ENCODE measurements at places on chromosomes 4 and X.

- no peak for DNase-seq
These were observed 72.6 kb upstream of the NKX1-1 start for GRCh38 chr4:1478766-1479355.

- no peak for DNase-seq
These were observed 7.8 kb upstream of the TMEM144 start for GRCh38 chr4:158202481-158202880.

- no peak for DNase-seq
These were observed 29.6 kb upstream of the PPA2 start for GRCh38 chr4:105503484-105503883.

GRCh38 chr4:103721251-103721650 lies 1.5 kb upstream of the TACR3 start:
- no peak for DNase-seq

GRCh38 chrX:107739541-107739940 lies 36.0 kb downstream of the TSC22D3 start:
- DNase-seq: no peak

- DNase-seq: no peak
These were observed 1.3 kb downstream of the PKD2 start for GRCh38 chr4:88008743-88009171.

DNA sequence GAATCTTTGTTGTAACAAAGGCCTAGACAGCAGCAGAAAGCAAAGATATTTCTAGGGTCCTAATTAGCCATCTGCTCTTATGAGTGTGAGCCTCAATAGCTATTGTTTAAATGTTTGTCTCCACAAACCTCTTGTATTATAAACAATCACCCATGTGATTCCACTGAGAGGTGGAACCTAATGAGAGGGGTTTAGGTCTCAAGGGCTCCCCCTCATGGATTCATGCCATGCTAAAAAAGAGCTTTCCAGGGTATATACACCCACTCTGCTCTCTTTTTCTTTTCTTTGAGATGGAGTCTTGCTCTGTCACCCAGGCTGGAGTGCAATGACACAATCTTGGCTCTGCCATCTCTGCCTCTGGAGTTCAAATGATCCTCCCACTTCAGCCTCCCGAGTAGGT lies 42.1 kb downstream of the TRIM61 start:
- DNase-seq: no peak

GRCh38 chr4:6009452-6009851 lies 8.8 kb downstream of the C4orf50 start:
- DNase-seq: no peak

DNA sequence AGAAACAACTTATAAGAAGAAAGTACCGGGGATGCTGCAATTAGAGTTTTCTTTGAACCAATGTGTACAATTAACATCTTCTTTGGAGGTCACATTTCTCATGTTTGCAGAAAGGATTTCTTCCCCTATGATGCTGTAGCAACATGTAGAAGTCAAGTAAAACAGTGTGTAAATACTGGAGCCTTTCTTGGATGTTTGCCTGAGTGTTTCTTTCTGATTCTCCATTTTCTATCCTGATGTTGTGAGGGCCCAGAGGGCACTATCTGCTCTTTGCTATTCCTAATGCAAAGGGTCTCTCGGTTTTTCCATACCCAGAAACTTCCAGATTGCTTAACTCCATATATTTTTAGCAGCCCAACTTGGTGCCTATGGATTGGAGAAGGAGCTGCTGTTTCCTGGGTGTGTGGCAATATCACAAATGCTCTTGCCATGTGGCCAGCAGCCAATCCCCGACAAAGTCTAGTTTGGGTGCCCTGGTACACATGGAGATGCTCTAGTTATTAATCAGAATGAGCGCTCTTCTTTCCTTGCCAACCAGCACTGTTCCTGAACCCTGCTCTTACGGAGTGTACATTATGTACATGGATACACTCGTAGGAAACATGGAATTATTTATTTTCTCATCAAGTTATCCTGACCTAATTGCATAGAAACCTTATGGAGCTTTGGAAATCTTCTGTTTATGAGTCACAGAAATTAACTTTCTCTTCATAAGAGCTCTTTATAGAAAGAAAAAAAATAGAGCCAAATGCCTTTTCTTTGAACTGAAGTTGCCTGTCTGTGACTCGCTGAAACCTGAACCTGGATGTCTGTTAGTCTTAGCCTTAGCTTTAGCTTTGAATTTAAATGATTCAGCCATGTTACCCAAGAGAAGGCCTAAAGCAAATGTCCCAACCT lies 67.0 kb upstream of the GPC4 start:
- DNase-seq: no peak

GRCh38 chrX:115311139-115311538 lies 21.6 kb downstream of the LUZP4 start:
- no peak for DNase-seq

DNA sequence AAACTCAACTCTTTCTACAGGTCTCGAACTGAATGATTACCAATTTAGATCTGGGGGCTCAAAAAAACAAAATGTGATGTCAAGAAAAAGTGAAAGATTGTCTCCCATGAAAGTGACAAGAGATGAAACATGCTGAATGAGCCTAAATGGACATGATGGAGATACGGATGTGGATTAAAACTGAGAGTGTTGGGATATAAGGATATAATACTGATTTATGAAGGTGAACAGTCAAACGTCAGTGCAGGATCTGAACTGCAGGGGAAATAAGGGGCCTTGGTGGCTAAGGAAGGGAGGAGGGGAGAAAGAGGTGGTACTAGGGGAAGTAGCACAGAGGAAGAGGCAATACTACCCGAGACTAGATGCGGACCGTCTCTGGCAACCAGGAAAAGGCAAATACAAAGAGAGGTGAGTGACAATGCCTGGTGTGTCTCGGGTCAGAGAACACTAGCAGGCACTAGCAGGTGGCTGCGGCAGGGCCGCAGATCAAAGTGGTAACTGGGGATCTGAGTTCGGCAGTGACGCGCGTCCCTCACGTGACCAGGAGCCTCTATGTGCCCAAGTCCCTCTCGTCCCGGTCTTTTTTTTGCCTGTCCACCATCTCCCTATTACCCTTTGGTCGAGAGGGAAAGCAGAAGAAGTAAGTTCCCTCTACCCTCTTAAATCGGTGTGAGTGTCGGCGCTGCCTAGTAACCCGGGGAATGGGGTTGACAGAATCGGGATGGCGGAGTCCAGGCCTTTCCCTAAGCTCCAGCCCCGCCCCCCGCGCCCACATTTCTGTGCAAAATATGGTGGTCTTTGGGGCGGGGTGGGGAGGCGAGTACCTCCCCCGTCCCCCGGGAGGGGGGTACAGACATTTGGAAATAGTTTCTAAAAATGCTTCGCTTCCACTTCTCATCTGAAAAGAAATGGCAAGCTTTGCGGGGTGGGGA lies at the start of gene TCEAL1:
Gene TCEAL1 (plus strand): TSS at position 590 of the 932 bp plus-strand sequence. CDS start 942 bp downstream, outside the sequence.
- DNase-seq: peak; percentile 40

DNA sequence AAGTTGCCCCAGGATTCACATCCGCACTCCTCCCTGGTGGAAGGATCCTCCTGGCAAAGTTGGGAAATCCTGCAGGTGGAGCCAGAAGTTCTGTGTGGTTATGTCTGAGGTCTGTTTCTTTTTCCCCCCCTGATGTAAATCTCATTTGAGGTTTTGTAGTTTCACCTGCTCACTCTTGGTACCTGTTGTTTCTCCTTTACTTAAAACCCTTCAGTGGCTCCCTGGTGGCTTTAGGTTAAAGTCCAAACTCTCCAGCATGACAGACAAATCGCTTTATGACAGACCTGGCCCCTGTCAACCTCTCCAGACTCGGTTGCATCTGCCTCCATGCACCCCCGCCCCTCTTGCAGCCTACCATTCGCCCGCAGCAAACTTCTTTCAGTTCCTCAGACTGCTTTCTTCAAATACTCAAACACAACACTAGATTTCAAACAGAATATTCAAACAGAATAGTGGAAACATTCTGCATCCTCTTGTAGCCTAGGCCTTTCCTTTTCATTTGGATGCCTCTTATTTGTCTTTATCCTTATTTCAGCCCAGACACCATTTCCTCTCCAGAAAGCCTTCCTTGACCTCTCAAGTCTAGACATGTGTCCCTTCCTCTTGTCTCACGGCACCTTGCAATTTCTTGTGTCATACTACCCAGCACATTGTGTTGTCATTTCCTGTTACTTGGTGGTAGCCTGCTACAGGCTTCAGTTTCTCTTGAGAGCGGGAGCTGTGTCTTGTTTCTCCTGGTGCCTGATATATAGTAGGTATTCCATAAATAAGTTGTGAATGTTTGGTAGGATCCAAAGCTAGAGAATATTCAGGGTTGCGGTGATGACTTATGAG lies 24.8 kb downstream of the IL13RA1 start:
- DNase-seq: peak; percentile 16

DNA sequence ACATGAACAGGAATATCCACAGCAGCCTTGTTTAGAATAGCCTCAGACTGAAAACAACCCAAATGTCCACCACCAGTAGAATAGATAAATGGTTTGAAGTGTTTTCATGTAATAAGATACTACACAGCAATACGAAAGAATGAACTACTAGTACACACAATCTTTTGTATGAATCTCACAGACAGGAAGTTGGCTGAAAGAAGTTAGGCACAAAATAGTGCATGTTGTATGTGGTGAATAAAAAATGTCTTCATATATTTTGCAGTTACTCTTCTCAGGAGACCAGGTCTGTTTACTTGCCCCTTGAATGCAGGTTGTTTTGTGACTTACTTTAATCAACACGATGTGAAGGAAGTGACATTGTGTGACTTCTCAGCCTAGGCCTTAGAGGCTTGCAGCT lies 75.9 kb upstream of the LEF1 start:
- no peak for DNase-seq

DNA sequence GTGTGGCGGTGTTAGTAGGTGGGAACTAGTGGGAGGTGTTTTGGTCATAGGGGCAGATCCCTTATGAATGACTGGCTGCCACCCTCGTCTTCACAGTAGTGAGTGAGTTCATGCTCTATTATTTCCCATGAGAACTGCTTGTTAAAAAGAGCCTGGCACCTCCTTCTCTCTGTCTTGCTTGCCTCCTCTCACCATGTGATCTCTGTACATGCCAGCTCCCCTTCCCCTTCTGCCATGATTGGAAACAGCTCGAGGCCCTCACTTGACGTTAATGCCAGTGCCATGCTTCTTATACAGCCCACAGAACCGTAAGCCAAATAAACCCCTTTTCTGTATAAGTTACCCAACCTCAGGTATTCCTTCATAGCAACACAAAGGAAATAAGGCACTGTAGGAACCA lies 21.7 kb downstream of the PNMA6F start:
- no peak for DNase-seq

DNA sequence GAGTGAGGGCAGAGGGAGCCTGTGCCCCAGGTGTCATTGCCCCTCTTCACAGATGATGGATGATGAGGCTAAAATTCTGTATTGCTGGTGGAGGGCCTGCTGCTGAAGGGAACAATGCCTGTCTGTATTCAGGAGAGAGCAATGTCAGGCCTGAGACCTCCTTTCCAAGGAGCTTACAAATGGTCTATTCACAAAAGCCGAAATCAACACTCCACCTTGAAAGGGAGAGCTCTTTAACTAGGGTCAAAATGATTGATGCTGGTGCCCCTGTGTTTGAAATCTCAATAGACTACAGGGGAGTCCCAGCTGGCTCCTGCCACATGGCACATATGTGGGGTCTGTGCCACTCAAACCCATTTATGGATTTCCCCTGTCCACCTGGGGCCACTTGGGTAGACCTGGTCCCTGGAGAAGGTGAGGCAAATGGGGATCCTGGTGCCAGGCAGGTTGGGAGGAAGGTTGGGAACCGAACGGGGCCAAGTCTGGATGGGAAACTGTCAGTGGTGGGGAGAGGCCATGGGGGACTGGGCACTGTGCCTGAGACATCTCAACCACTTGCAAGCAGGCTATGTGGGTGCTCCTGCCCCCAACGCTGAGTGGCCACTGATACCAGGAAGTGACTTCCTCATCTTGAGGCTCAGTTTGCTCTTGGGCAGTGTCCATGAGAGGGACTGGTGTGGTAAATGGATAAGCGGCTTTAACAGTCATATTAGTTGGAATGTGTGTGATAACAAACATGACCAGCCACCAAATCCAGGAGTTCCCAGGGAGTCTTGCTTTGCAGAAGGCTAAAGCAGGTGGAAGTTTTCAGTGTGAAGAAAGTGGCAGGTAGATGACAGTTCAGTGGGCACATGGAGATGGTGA lies 223.8 kb upstream of the PSAPL1 start:
- DNase-seq: no peak

DNA sequence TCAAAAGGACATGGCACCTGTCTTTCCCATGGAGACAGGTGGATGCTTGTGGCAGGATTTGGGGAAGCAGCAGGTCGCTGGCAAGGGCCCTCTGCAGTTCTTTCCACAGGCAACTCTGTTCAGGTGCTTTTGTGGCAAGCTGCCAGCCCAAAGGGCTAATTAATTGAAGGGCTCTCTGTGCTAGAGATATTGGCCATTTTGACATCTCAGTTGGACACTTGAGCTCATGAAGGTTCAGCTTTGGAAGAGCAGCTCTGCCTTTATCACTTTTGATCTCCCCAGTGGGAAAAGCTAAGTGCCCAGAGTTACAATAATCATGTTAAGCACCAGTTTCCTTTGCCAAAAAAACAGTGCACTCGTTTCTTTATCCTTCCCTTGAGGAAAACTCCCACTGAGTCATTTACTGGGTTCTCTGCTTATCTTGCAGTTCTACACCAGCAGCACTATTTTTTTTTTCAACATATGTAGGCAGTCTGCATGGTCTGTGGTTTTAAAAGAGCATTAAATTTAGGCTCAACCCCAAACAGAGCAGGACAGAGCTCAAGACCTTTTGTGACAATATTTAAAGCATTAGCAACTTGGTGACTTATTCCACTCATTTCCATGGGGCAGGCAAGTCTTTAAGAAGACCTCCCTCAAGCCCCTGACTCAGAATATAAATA lies 336.4 kb upstream of the RASGEF1B start:
- DNase-seq: no peak

- no peak for DNase-seq
These were observed 15.1 kb downstream of the DGKQ start for GRCh38 chr4:958314-958665.

DNA sequence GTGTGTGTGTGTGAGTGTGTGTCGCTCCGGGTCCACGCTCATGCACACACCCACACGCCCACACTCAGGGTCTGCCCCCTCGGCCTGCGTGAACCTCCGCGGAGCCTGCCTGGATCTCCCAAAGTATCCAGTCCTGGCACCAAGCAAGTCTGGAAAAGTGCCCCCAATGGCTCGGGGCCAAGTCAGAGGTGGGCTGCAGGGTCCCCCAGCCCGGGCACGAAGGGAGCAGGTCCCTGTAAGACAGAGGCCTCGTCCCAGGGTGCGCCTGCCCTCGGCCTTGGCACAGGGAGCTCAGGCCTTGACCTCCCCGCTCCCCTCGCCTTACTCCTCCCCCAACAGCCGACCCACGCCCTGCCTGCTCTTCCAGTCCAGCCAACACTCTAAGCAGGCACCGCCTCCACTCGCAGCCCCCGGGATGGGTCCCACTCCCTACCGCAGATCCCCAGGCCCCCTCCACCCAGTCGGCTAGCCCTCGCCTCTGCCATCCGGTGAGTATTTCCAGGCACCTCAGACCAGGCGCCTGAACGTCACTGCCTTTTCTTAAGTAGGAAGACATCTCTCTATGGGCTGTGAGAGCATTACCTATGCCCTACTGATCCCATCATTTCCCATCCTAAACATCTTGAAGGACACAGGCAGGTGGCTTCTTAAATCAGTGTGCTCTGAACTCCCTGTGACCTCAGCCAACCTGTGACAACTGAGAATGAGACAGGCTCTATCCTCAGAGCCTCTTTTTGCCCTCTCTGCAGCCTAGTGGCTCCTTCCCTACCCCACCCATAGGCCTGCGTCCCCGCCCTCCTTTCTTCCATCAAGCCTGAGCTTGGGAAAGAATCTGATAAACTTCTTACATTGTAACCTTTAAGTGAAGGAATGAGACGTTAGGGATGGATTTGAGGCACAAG lies 704 bp downstream of the FAM114A1 start:
- DNase-seq: no peak
